ENCODE measurements at places on chromosomes 11 and 22. TPM values are rescaled to one million over a fixed set of nuclear protein-coding genes. Genes with fewer than 3 reads are reported as not detected.

Gene BRSK2
- 4.9 TPM for total RNA-seq

Gene PIWIL4
- 5.0 TPM for total RNA-seq

Gene RAB36
- 6.4 TPM for total RNA-seq

Gene B4GALNT4
- total RNA-seq: 294 TPM

Gene SYT12
- total RNA-seq: 0.24 TPM

Gene MYOD1
- not detected for total RNA-seq

Gene GSTT2
- total RNA-seq: 0.29 TPM

Gene SYTL2
- total RNA-seq: 10.3 TPM

Gene CELSR1
- 18.4 TPM for total RNA-seq

Gene SLC43A3
- 11.8 TPM for total RNA-seq

Gene APLNR
- total RNA-seq: 3.1 TPM

Gene TTC36
- total RNA-seq: 1.1 TPM

Gene NNMT
- total RNA-seq: 2.3 TPM

Gene UBQLNL
- 1.9 TPM for total RNA-seq

Gene CASP1
- 2.7 TPM for total RNA-seq

Gene OR56A1
- total RNA-seq: 0.13 TPM

Gene GP1BB
- 4.4 TPM for total RNA-seq

Gene ZP1
- 0.31 TPM for total RNA-seq

Gene NCAPD3
- total RNA-seq: 30.9 TPM

Gene ADAMTS15
- total RNA-seq: 9.4 TPM

Gene BDNF
- total RNA-seq: 7.1 TPM

Gene C1QTNF5
- total RNA-seq: 24.4 TPM

Gene RFPL2
- total RNA-seq: 0.53 TPM

Data from mesothelial cell of epicardium (in vitro differentiated cells).